ENCODE measurements at places on chromosomes 2 and 18.

GRCh38 chr18:42258301-42258965, 303.4 kb downstream of the PIK3C3 start:
- no peak for DNase-seq

DNA sequence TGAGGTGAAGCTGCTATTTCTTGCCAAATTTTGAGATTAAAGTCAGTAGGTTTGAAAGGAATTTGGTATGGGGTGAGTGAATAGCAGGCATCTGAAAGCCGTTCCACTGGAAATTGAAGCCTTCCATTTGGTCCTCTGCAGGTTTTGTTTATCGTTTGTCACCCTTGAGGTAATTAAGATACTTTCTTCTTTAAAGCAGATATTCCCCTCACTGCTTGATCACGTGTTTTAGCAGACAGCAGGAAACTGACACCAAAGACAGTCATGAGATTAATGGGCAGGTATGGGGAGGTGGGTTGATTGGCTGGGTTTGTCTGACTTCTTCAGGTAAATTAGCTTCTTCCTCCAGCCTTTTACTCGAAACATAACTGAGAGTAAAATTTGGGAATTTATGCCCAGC, 10.7 kb downstream of the LPIN1 start:
- no peak for DNase-seq

DNA sequence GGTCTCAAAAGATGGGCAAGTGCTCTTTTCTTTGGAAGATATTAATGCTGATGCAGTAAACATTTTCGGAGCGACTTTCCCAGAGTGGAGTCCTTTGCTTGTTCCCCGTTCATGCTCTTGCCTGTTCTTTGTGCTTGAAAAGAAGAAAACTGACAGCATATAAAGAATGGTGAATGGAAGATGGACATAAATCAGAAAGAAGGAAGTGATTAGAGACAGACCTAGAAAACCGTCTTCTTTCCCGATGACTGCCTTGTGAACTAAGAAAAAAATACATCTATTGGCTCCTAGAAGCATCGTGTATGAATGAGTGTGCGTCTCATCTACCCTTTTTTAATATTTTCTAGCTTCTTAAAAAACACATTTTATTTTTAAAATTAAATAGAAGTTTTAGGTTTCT, 740.1 kb upstream of the FANCL start:
- DNase-seq, result no peak

- DNase-seq, result no peak
Measured at GRCh38 chr2:96934831-96935540, 51.4 kb downstream of the FAM178B start.

- DNase-seq, result no peak
Measured at GRCh38 chr2:17643031-17643615, 102.6 kb downstream of the VSNL1 start.

DNA sequence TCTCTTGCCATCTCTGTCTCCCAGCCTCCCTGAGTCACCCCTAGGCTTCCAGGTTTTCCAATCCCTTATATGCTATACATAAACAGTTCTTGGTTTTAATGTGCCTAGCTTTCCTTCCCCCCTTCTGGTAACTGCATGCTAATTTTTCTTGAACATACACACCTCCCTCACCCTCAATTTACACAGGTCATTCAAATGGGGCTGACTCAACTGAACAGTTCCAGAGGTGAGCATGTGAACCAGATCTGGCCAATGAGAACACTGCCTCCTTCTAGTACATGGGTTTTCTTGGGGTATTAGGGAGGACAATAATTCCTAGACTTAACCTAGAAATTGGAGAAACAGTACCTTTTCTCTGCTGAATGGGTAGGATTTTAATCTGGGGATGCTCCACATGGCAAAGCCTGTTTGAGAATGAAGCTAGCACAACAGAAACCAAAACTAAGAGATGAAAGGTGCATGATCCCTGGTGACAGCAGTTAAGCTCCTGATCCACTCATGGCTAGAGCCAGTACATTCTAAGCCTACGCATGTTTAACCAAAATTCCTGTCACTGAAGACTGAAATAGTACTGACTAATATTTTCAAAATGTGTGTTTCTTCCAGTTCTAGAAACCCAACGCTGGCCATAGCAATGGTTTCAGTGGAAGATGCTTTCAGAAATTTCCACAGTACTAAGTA, 11.8 kb downstream of the SLC25A12 start:
- DNase-seq, result no peak

DNA sequence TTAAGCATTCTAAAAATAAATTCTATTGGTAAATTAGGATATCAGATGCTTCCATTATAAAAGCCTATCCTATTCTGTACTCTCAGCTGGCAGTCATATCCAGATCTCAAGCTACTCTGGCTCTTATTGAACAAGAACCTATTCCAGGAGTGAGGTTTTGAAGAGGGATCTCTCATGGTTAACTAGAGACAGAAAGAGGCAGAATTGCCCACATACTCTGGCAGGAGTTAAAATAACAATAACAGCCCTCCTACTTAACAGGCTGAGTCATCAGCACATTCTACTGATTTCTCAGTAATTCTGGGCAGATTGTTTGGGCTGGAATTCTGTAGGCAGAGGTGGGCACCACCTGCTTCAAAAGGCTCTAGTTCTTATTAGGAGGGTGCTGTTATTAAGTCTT, 142.0 kb upstream of the UNC80 start:
- no peak for DNase-seq
